ENCODE measurements at places on chromosomes 4 and X.

DNA sequence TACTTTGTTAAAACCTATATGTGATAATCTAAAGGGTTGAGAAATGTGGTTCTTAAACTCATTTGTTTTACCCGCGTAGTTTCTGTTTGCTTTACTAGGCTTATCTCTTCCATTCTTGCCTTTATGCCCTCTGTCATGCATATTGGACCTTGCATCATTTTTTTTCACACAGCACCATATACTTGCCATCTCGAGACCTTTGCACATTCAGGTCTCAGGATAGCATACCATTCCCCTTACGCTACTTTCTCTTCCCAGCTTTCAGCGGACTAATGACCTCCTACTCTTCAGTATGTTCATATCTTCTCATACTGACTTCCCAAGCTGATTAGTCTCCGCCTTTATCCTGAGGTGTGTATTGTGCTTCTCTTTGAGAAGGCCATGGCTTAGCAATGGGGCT is 40.5 kb downstream of the USP38 start:
- no peak for DNase-seq

GRCh38 chrX:67613996-67614395 is 70.2 kb downstream of the AR start:
- no peak for DNase-seq

DNA sequence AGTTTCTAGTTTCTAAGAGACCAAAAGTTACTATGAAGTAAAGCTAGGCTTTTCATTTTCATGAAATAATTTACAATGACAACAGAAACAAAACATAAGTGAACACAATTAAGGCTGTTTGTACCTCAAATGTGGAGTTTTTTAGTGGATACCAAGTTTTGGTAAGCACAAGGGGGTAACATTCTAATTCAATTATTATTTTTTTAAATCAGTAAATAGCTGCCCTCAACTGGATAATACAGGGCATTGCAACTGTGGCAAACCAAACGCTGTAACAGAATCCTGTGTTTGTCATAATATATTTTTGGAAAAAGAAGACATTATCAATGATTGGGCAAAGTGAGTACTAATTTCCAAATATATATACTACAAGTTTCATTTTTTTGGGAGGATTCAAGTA is 150.3 kb downstream of the FBXW7 start:
- DNase-seq: no peak

DNA sequence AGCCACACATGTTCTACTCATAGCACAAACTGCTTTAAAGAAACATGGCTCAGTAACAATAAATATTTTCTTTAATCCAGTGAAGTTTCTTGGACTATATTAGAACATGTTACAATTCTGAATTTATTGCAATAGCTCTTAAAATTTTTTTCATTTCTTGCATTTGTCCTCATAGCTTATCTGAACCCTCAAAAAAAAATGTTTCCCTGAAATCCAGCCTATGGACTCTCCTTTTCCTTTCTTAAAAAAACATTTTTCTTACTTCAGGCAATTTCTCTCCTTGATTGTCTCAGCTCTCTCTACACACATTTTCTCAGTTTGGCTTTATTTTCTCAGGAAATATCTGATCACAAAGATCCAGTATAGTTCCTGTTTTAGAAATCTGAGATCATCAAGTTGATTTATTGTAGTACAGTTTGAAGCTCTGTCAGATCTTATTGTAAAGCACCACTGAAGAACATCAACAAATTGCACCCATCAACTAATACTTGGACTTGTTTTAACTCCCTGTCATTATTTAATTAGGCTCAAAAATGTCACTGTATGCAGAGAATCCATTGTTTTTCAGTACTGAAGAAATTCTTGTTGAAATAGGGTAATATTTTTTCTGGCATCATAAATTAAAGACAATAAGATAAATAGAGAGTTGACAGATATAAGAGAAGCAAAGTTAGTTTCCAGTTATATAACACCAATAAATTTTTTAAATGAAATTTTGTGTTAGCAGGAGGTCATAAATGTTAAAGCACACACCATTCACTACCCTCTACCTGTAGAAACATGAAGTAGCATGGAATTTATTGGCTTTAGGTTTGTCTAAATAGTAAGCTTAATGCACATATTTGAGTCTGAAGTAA is 317.7 kb downstream of the ARHGAP24 start:
- no peak for DNase-seq

- DNase-seq: peak; percentile 97
Measured at GRCh38 chr4:37685823-37686372, 278 bp downstream of the RELL1 start.

- DNase-seq: no peak
Measured at GRCh38 chrX:42128587-42128986, 205.2 kb upstream of the CASK start.

- no peak for DNase-seq
Measured at GRCh38 chrX:45035071-45035470, 162.1 kb downstream of the KDM6A start.

- no peak for DNase-seq
Measured at GRCh38 chr4:111775556-111776297, 369.5 kb upstream of the FAM241A start.

- peak; percentile 80 for DNase-seq
Measured at GRCh38 chr4:185128272-185129119, 14.6 kb upstream of the SLC25A4 start.

- DNase-seq: no peak
Measured at GRCh38 chr4:103092245-103092644, 7.4 kb downstream of the BDH2 start.

- DNase-seq: no peak
Measured at GRCh38 chr4:44623676-44624075, 27.7 kb downstream of the YIPF7 start.

- peak; percentile 72 for DNase-seq
Measured at GRCh38 chr4:121711263-121712000, 14.7 kb upstream of the ANXA5 start.

DNA sequence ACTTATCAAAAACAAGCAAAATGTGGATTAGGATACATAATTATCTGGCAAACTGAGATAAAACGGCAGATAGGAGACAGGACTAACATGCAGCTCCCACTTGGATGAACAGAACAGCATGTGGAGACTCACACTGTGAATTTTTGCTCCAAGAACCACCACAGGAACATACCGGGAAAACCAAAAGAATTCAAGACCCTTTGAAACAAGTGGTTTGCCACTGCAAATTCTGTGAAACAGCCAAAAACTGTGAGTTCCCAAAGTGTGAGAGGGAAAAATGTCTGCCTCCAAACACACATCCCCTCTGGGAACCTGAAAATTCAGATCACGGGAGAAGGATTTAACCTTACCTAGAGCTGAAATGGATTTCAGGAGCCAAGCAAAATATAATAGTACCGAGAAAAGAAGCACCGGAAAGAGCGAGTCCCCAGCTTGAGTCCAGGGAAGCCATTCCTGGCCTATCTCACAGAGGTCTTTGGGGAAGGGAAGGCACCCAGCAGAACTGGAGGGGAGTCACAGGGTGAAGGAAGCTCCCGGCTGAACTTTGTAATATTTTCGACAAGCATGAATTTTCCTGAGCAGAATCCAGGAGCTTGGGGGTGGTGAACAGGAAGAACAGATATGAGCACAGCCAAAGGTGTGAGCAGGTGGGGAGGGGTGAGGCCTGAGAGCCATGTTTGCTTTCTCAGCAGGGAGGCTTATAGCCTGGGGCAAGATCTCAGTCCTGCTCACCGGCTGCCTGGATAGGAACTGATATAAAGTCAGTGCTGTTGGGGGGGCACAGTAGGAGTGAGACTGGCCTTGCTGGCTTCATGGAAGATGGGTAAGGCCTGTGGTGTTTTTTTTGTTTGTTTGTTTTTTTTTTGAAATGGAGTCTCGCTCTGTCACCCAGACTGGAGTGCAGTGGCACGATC is 23.9 kb downstream of the MANBA start:
- DNase-seq: no peak

GRCh38 chr4:91997045-91997444 is 306.7 kb upstream of the GRID2 start:
- no peak for DNase-seq

DNA sequence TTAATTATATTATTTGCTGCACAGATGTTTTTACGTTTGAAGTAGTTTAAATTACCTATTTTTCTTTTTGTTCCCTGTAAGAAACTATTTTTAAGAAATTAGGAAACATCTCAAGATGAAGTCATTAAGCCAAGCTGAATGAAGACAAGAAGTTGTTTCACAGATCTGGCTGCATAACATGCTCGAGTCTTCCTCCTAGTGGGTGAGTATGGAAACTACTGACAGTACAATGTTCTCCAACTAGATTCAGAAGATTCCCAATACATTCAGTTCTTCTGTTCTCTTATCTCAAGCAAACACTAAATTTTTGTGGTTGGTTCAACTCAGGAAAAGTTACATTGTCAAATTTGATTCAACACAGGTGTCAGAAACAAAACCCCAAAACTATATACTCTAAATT is 256.8 kb upstream of the VCX start:
- DNase-seq: no peak

- DNase-seq: no peak
Measured at GRCh38 chr4:119632216-119632615, 3.6 kb upstream of the PDE5A start.

GRCh38 chr4:154030152-154030551 is 241.3 kb upstream of the SFRP2 start:
- no peak for DNase-seq

- DNase-seq: peak; percentile 56
Measured at GRCh38 chr4:6470502-6471306, 1.7 kb downstream of the PPP2R2C start.

DNA sequence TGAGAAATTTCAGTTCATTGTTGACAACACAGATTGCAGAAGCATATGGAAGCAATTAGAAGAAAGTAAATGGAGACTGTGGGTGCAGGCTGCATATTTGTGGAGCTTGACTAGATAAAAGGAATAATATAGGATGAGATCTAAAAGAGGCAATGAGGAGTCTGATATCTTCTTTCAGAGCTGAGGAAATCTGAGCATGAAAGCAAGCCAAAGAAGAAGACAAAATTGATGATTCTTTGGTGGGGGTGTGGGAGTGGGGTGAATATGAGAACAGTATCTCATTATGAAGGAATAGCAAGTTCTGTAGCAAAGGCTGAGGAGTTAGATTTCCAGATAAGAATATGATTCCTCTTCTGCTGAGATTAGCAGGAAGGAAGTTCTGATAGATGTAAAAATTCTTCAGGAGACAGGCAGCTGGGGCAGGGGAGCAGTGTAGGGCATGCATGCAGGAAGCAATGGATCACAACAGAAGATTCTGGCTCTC is 6.1 kb upstream of the PDHA2 start:
- peak; percentile 8 for DNase-seq

DNA sequence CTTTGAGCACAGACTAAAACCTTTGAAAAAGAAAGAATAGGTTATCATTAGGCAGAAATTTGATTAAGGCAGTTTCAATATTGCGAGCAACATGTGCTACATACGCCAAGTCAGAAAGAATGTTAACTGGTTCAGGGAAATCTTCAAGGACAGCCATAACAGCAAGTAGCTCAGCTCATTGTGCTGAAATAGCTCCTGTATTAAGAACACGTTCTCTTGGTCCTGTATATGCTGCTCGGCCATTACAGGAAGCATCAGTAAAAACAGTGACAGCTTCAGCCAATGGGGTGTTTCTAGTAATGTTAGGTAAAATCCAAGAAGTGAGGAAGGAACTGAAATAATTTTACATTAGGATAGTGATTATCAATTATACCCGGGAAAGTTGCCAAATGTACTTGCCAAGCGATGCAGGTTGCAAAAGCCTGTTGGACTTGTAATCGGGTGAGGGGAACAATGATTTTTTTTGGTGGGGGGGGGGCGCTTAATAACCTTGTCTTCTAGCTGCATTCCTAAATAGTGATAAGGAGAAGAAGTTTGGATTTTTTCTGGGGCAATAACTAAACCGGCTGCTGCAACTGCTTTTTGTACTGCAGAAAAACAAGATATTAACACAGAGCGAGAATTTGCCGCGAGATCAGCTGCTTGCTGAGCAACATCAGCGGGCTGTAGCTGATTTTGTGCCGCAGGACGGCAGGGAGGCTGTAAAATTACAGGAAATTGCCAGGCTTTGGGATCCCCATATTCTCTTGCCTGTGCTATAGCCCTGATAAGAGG is 49.4 kb upstream of the RASSF6 start:
- DNase-seq: no peak

DNA sequence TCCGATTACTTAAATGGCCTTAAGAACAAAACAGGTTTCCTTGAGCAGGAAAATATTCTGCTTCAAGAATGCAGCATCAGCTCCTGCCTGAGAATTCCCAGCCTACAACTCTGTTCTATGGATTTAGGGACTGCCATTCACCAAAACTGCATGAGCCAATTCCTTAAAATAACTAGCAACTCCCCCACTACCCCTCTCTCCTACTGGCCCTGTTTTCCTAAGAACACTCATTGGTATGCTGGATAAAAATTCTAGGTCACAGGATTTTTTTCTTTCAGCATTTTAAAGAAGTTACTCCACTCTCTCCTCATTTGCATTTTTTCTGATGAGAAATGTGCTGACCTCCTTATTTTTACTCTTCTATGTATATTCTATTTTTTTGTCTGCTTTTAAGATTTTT is 347.1 kb downstream of the IDS start:
- no peak for DNase-seq

- DNase-seq: no peak
Measured at GRCh38 chrX:8310409-8310808, 139.3 kb upstream of the VCX2 start.

DNA sequence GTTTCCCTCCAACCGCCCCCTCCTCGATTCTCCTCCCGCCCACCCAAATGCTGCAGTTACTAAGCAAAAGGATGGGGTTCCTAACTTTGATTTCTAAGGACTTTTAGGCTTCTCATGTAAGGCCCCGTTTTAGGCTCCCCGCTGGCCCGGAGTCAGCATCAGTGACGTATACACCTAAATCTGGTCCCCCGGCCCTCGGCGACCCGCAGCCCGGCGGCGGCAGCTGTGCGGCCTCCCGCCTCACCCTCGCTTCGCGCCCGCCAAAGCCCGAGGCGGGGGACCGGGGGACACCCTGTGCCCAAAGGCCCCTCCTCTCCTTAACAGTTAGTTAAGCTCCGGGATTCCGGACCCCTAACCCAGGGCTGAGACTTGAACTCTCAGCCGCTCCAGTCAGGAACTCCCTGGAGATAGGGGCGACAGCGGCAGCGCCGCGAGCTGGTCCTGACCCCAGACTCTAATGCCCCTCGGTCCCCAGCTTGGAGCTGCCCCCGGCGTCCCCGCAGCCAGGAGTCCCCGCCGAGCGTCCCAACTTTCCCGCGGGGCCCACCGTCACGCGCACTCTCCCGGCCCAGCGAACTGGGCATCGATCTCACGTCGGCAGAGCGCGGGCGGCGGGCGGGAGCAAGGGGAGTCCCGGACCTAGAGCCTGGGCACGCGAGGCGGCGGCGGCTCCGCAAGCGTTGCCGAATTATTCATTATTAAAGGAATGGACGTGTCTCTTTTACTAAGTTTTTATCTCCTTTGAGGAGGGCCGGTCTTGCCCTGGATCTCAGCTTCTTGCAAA is 1.5 kb upstream of the NR3C2 start:
- peak; percentile 68 for DNase-seq

All from right kidney (tissue), 9 donors.